ENCODE measurements at places on chromosomes 11 and 22. TPM values are rescaled to one million over a fixed set of nuclear protein-coding genes. Genes with fewer than 3 reads are reported as not detected.

DDX10 gene
- total RNA-seq = 22.0 TPM

CHRNA10 gene
- total RNA-seq = 1.1 TPM

TRPM5 gene
- not detected for total RNA-seq

CD248 gene
- total RNA-seq = 1.9 TPM

GSTT2 gene
- total RNA-seq = not detected

GCAT gene
- 19.6 TPM for total RNA-seq

CD3D gene
- 6.9 TPM for total RNA-seq

GRCh38 chr22:25156736-25157135, 42.9 kb upstream of the CRYBB3 start:
- DNase-seq = no peak

DNA sequence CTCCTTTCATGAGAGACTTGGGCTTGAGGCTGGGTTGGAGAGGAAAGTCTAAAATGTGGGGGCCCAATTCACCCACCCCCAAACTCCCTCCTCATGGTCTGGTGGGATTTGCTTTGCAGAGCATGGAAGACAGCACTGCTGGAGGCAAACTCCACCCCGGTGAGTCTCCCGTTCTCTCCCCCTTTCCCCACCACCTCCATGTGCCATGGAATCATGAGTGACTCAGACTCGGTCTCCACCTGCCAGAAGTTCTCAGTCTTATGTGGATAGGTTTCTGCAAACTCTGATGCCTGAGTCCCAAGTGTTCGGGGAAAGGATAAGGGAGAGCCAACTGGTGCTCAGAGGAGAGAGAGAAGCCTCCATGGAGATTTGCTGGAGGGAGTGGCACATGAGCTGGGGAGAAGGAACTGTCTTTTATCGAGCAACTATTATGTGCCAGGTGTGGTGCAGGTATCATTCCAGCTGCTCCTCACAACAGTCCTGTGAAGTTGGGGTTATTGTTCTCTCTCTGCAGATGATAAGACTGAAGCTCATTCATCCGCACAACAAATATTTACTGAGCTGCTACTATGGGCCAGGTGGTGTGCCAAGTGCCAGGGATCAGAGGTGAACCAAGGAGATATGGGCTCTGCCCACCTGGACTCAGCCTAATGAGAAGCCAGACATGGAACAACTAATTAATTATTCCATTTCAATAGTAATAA, 6.6 kb downstream of the PLEKHB1 start:
- DNase-seq = no peak

GRCh38 chr22:46112405-46112804, 37.9 kb upstream of the PPARA start:
- DNase-seq = no peak

DNA sequence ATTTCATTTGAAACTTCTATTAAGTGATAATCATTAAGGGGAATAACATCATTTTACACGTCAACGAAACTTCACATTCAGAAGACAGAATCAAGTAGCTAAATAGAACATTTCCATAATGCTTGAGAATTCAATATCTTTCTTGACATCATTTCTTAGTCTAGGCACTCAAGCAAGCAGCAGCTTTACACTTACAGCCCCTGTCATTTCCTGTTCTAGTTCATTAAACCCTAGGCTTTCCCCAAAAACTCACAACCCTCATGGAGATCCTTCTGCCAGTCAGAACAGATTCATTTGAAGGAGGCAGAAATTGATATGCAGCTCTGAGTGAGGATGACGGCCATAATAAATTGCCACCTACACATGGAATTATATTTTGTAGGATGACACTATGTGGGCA, 5.3 kb upstream of the HORMAD2 start:
- DNase-seq = no peak

DNA sequence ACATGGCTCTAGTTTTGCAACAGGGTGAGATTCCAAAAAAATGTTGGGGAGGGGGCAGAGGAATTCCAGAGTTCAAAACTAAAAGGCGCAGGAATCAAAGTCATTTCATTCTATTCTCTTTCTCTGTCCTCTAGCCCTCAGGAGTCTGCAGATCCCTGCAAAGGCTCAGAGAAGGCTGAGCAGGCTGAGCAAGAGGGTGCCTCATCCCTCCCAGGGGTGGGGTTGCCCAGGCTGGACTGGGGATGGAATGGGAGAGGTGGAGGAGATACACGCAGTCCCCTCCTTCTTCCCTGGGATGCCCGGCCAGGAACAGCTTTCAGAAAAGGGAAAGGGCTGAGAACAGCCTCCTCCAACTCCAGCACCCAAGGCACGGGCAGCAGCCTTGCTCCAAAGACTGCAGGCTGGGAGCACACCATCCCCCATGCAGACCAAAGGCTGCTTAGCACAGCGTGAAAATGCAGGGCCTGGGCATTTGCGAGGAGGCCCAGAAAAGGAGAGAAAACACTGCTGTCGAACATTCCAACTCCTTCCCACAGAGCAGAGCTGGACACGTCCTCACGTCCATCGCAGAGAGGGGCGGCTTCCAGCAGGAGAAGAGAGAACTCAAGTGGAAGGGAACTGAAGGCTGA, 51.8 kb downstream of the MN1 start:
- no peak for DNase-seq

DNA sequence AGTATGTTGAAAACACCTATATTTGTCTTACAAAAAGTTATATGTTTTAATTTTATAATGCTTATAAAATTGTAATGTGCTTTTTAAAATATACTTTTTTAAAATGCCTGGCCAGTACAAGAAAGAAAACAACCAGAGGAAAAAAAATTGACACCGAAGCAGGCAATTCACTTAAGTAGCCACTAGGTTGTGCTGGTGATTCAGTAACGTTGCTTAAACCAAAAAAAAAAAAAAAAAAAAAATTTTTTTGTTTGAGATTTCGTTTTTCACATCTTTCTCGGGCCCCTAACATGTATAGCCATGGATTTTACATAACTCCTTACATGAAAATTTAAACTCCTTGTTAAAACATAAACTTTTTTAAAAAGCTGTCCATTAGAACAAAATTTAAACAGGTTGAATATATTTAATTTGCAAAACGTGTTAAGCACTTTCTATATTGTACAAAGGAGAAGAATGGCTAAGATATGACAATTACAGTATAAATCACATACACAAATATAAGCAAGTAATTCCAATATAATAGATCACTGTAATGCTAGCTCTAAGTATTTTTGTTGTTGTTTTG, 9.2 kb downstream of the OR8B4 start:
- DNase-seq = no peak

- no peak for DNase-seq
Observed at GRCh38 chr11:66595245-66595904, 2.4 kb downstream of the CCS start.

GRCh38 chr22:50286701-50287318, 16.6 kb upstream of the MAPK11 start:
- DNase-seq = no peak

GRCh38 chr11:31582697-31583096, 73.1 kb downstream of the ELP4 start:
- DNase-seq = no peak

GRCh38 chr11:119347242-119347641, 737 bp upstream of the MFRP start:
- DNase-seq = no peak

All from esophagus squamous epithelium (tissue), 5 donors.